Smooth muscle cell of bladder (primary cell): ENCODE measurements at places on chromosomes 2 and 18. TPM values are rescaled to one million over a fixed set of nuclear protein-coding genes. Genes with fewer than 3 reads are reported as not detected.

NMUR1 gene
- total RNA-seq = not detected in 2 replicates

HOXD9 gene
- 0.18 and 0.28 TPM in 2 replicates for total RNA-seq

UGT1A5 gene
- not detected in 2 replicates for total RNA-seq

ARHGEF33 gene
- total RNA-seq = 0.57 and 0.74 TPM in 2 replicates

ZSWIM2 gene
- under 0.01 and 0.09 TPM in 2 replicates for total RNA-seq

RAD51AP2 gene
- not detected in 2 replicates for total RNA-seq

C2orf15 gene
- 0.09 TPM in 1 of 2 replicates, not detected in the other for total RNA-seq

CCL20 gene
- 0.28 TPM in 1 of 2 replicates, not detected in the other for total RNA-seq

TMEM163 gene
- not detected in 2 replicates for total RNA-seq

LONRF2 gene
- 0.28 TPM in 2 replicates for total RNA-seq

FEZ2 gene
- total RNA-seq = 44.2 and 62.7 TPM in 2 replicates

IL36B gene
- total RNA-seq = not detected in 2 replicates

KYNU gene
- total RNA-seq = 9.5 and 66.7 TPM in 2 replicates

WNT6 gene
- total RNA-seq = not detected in 2 replicates

SPHKAP gene
- total RNA-seq = under 0.01 TPM in 2 replicates

TEX44 gene
- total RNA-seq = not detected in 2 replicates

UCN gene
- 0.14 and 0.83 TPM in 2 replicates for total RNA-seq

TEKT4 gene
- not detected in 2 replicates for total RNA-seq

SP140 gene
- under 0.01 and 0.14 TPM in 2 replicates for total RNA-seq

UNC80 gene
- not detected in 2 replicates for total RNA-seq

NIFK gene
- total RNA-seq = 38.5 and 43.9 TPM in 2 replicates

ID2 gene
- total RNA-seq = 164 and 461 TPM in 2 replicates

CXCR1 gene
- not detected in 2 replicates for total RNA-seq

HOXD12 gene
- total RNA-seq = not detected in 2 replicates

PRSS56 gene
- not detected in 2 replicates for total RNA-seq

FLACC1 gene
- total RNA-seq = 0.28 and 0.74 TPM in 2 replicates

POTEJ gene
- total RNA-seq = not detected in 2 replicates

SLC9A4 gene
- total RNA-seq = under 0.01 TPM in 1 of 2 replicates, not detected in the other

CXCR2 gene
- total RNA-seq = not detected in 2 replicates

UGT1A8 gene
- 0.37 and 0.71 TPM in 2 replicates for total RNA-seq

SKOR2 gene
- total RNA-seq = not detected in 2 replicates

KLHL41 gene
- 0.85 and 1.7 TPM in 2 replicates for total RNA-seq

TM4SF20 gene
- under 0.01 and 0.09 TPM in 2 replicates for total RNA-seq

TCF7L1 gene
- 1.00 and 1.0 TPM in 2 replicates for total RNA-seq

PLGLB1 gene
- total RNA-seq = 0.43 and 1.8 TPM in 2 replicates

ZAP70 gene
- not detected in 2 replicates for total RNA-seq

CCDC150 gene
- 1.9 and 3.3 TPM in 2 replicates for total RNA-seq

TP53I3 gene
- total RNA-seq = 35.7 and 46.9 TPM in 2 replicates

STARD6 gene
- total RNA-seq = not detected in 2 replicates

NGEF gene
- total RNA-seq = 0.74 and 1.1 TPM in 2 replicates

SEMA4C gene
- 18.3 and 22.1 TPM in 2 replicates for total RNA-seq

CDH2 gene
- 33.7 and 72.4 TPM in 2 replicates for total RNA-seq

HJURP gene
- total RNA-seq = 1.9 and 2.4 TPM in 2 replicates

MTCL1 gene
- 20.5 and 23.5 TPM in 2 replicates for total RNA-seq

ING5 gene
- 27.7 and 31.1 TPM in 2 replicates for total RNA-seq

FSHR gene
- not detected in 2 replicates for total RNA-seq

BOLL gene
- total RNA-seq = not detected in 2 replicates

TPO gene
- not detected in 2 replicates for total RNA-seq

REG1B gene
- not detected in 2 replicates for total RNA-seq

LRRTM1 gene
- not detected in 2 replicates for total RNA-seq

SDC1 gene
- 16.8 and 30.7 TPM in 2 replicates for total RNA-seq

PPIG gene
- 19.6 and 22.9 TPM in 2 replicates for total RNA-seq
